ENCODE measurements at places on chromosomes 7 and 10.

DNA sequence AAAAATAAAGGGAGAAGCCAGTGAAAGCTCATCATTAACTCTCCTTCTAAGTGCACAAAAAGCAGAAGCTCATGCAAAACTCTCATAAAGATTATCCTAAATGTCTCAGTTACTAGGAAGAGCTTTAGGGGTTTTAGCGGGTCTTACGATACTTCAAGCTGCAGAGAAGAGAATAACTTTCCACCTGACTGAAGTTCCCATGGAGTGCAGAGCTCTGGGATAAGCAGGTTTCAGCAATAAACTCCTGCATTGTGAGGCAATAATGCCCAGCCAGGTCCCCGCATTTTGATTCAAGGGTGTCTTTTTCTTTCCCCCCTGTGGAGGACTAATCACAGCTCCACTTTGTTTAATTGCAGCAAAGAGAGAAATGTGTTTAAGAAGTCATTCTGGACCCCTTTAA, 241.9 kb upstream of the SP8 start:
- no peak for DNase-seq

DNA sequence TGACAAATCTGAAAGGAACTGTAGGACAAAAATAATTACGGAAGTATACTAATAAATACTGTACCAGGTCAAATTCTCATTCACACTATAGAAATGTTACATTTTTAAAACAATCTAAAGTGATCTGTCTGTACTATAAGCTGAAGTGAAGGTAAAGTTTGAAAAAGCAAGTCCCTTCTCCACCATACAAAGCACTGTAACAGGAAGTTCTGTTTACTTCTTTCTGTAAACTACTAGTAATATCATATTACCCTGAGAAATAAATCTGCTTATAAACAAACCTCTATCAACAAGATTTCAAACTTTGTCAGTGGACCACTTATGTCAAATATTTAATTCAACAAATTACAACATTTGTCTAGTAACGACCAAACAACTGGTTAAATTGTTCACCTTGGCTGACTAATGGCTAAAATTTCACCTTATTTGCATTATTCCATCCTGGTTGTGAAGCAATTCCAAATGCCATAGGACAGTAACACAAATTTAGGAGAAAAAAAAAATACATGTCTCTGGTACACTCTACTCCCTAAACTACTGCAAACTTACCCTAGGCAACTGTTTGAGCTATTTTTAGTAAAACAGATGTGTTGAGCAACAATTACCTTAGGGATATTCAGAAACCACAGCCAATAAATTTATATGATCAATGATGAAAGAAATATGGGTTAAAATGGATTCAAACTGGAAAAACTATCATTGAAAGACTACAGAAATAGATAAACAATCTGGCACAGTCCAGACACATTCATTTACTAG, 126.0 kb downstream of the NRBF2 start:
- DNase-seq = no peak

DNA sequence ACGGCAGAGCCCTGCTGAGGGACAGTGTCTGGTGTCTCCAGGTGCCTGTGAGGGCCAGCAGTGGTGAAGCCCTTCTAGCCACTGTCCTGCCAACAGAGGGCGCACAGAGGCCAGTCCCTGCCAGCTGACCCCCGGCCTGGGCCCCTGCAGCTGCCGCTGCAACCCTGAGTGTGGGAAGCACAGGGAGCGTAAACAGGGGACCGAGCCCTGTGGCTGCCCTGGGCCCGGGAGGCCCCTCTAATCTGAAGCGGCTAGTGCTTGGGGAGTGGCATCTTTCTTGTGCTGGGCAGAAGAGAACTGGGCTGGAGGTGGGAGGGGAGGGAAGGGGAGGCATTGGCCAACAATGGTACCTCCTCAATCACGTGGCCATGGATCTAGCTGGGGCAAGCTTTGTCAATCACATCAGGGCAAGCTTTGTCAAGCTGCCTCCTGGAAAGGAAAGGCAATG, 34.6 kb downstream of the TRIM8 start:
- DNase-seq = no peak

DNA sequence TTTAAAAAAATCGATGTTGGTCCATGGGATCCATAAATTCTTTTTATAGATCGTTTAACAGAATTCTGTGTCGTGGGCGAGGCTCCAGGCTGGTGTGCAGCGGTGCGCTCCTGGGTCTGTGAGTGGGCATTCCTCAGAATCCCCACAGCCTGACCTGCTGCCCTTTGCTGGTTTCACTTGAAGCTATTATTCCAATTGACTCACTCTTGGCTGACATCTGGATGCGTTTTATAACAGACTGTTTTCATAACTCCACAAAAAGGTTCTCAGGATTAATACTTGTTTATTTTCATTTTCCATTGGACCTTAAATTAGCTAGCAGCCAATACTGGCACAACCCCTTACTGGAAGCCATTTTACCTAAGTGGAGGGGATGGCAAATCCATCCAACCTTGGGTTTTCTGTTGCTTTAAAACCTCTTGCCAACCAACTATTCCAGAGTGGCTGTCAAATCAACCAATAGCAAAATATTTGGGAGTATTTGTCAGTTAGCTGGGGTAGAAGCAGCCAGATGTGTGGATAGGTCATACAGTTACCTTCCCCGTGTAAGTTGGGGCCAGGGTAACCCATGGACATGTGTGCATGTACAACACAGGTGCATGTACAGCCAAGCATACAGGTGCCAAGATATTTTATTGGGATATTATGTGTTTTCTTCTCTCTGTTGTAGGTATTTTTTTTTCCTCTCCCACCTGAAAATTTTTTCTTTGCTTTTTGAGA, 160.7 kb upstream of the ZNF32 start:
- DNase-seq = no peak

- DNase-seq = no peak
These were observed 774.7 kb downstream of the PCDH15 start for GRCh38 chr10:54026340-54026739.

GRCh38 chr10:42767906-42768305, 14.7 kb upstream of the BMS1 start:
- DNase-seq = no peak

DNA sequence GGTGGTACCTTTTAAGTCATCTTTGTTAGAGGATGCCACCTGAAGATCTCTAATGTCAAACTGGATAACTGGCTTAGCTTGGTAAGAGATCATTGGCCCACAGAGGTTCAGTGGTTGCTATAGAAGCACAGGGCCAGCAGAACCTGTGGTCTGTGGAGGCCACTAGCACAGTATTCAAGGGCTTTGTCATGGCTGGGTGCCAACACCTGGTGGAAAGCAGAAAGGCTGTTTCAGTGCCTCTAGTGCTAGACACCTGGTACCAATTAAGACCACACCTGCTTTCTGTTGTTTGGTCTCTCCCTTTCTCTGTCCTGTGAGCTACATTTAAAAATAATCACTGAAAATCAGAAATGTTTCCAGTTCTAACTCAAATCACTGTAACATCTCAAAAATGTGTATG, 10.0 kb upstream of the PCGF5 start:
- no peak for DNase-seq

GRCh38 chr7:111162692-111163091, 71.8 kb downstream of the LRRN3 start:
- DNase-seq = no peak

DNA sequence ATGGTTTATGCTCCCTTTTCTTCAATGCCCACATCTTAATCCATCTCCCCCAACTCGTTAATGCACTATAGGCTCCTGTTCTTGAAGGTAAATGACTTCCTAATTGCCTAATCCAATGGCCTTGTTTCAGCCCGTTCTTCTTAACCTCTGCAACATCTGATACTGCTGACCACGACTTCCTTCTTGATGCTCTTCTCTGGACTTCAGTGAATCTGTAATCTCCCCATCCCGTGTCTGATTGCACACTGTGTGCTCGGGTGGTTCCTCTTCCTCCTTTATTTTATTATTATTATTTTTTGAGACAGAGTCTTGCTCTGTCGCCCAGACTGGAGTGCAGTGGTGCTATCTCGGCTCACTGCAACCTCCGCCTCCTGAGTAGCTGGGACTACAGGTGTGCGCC, 58.9 kb downstream of the HIPK2 start:
- DNase-seq = no peak

DNA sequence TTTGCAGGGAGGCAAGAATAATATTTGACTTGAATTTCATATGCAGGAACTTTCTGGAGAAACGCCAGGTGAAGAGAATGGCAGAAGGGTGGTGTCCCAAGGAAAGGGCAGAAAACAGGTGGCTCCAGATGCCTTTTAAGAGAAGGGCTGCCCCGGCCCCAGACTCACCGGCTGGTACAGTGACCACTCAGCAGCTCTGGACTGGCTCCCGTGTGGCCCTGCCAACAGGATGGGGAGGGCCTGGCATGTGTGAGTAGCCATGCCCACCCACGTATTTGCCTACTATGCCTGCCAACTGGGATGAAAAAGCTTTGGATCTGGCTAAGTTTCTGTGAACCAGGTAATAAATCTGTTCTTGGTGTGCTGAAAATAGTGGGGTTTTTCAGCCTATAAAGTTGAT, 159.5 kb downstream of the PRKAG2 start:
- DNase-seq = no peak

GRCh38 chr10:47214520-47214919, 85.5 kb upstream of the GDF10 start:
- DNase-seq = no peak

DNA sequence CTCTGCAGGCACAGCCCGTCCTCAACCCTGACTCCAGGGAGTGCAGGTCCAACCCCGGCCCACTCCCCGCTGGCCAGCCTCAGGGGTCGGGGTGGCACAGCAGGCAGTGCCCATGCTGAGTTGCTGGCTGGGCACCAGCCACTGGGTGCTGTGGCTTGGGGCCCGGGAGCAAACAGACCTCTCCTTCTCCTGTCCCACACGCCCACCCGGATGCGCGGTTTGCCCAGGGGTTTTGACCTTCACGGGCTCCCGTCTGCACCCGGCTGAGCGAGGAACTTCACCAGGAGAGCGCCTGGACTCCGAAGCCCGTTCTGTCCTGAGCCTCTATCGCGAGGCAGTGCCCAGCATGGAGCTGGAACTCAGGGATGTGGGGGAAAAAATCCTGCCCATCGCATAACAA, 2.6 kb upstream of the GRIFIN start:
- no peak for DNase-seq

DNA sequence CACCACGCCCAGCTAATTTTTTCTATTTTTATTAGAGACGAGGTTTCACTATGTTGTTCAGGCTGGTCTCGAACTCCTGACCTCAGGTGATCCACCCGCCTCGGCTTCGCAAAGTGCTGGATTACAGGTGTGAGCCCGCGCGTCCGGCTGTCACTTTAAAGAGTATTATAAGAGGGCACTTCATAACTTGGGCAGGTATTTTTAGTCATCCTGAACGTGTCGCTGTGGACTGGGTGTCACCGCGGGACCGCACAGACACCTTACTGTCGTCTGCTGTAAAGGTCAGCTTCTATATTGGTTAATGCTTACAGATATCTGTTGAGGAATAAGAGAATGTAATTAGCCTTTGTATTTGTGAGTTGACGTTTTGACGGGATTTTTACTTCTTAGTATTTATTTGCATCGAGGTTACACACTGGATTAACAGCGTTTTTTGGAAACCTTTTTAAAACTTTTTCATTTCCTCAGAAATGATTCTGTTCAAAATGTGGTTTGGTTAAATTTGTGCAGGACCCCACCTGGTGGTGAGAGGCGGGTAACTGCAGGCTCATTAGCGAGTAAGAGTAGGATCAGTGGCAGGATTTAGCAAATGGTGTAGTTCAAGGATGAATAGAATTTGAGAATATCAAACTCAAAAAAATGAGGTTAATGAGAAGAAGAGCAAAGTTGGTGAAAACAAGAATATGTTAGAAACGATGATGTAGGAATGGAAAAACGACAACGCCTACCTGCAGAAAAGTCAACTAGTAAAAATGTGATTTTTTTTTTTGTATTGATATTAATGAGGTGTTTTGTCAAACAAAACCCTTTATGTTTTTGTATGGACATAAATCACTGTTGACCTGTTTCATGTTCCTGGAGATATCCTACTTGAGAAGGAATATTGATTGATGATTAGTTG, 3.2 kb downstream of the DNAJB6 start:
- DNase-seq = no peak

DNA sequence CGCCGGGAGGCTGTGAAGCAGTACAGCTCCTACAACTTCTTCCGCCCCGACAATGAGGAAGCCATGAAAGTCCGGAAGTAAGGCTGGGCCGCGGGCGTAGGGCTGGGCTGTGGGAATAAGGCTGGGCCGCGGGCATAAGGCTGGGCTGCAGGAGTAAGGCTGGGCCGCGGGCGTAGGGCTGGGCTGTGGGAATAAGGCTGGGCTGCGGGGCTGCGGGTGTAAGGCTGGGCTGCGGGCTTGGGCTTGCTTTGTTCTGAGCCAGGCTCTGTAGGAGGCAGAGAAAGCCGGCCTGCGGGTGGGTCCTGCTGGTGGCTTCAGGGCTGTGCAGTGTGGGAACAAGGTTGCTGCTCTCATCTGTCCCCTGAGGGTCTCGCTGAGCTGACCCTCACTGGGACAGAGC, 12.5 kb downstream of the PFKFB3 start:
- DNase-seq = no peak

DNA sequence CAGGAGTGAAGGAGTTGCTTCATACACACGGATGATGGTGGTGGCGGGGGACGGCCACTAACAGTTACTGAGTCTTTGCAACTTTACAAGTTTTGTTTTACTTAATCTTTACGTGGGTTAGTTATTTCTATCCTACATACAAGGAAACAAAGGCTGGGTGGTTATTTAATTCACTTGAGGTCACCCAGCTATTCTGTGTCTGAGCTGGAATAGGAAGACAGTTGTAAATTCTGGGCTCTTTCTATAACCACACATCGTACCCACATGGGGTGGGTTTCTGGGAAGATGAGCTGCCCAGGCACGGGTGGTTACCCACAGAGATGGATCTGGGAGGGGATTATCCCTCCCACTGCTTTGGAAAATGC, 137.9 kb downstream of the ANLN start:
- no peak for DNase-seq

GRCh38 chr7:158327571-158328180, 259.9 kb downstream of the PTPRN2 start:
- DNase-seq = no peak

- DNase-seq = no peak
These were observed 173.9 kb downstream of the RNLS start for GRCh38 chr10:88409236-88409635.

DNA sequence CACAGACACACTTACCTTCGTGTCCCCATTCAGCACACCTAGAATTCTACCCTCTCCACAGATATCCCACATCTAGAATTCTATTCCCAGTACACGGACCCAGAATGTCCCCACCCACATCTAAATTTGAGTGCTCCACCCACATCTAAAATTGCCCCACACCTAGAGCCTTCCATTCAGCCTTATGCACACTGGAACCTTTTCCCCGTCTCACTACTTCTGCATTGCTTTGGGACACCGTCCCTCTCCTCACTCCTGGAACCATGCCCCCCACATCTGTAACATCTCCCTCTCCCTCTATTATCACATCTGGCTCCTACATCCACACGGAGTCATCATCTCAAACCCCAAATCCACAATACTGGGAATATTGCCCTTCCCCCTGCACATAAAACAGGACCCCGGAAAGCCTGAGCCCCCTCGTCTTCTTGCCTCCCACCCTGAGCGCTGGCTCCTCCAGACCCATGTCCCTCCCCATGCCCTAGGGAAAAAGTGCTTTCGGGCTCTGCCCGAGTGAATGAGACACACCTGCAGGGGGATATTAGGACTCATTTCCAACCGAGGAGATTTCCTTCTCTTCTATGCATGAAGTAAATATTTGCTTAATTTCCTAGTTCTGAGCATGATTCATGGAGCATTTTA, 125.8 kb upstream of the UNC5B start:
- DNase-seq = no peak

Measured in mesenteric fat pad (tissue), 1 donor.